Sciatic nerve (tissue), 2 donors: ENCODE measurements at places on chromosomes 6 and 20. TPM values are rescaled to one million over a fixed set of nuclear protein-coding genes. Genes with fewer than 3 reads are reported as not detected.

DNA sequence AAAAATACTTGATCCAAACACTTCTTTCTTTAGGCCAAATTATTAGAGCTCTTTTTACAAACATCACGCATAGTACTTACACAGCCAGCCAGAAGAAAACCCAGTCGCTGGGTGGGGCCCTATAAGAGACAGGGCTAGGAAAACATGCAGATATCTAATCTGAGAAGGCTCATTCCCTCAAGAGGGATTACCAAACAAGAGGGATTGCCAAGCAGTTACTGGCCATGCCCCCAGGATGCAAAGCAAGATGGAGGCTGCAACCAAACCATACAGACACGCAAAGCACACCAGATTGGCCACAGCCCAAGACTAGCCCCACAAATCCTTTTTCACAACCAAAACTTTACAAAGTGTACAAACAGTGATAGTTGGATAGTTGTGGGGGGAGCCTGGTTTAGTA lies 1235.4 kb upstream of the GJE1 start:
- no peak for DNase-seq

- no peak for DNase-seq
Measured at GRCh38 chr6:10979603-10980002, 64.5 kb downstream of the ELOVL2 start.

The GNAS-AS1 gene
- 1.5 TPM for total RNA-seq

DNA sequence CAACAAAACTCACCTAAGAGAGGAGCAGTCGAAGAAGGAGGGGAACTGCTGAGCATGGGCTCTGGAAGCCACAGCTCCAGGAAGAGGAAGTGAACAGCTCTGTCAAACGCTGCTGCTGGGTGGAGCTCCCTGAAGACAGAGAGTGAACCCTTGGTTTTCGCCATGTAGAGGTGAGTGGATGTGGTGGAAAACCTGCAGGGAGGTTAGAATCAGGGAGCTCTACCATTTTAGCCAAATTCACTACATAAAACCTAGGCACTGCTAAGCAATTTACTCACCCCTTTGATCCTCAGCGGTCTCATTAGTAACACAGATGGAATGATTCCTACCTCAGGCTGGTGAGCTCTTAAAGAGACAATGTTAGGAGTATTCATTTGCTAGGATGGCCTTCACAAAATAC lies 19.4 kb upstream of the TFAP2A start:
- no peak for DNase-seq

The WFDC5 gene
- total RNA-seq: not detected

DNA sequence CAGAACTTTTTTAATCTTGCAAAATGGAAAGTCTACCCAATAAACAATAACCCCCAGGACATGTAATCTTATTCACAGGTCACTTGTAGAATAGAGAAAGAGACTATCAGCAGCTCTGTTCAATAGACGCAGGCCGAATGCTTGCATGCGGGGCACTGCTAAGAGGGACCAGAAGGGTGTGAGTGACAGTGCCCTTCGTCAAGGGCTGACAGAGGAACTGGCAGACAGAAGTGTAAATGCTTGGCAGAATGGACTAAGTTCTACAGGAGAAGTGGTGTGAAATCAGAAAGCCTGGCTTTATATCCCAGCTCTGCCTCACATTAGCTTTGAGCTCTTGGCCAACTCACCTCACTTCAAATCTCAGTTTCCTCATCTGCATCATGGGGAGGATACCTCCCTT lies 21.0 kb downstream of the DDO start:
- no peak for DNase-seq

The HLA-DOA gene
- total RNA-seq: 9.7 TPM

The NHLRC1 gene
- total RNA-seq: 1.8 TPM

GRCh38 chr6:118656847-118657451 lies 5.6 kb upstream of the CEP85L start:
- DNase-seq: no peak

- no peak for DNase-seq
Measured at GRCh38 chr20:14410869-14411555, 73.6 kb upstream of the FLRT3 start.

The RIPPLY2 gene
- 0.80 TPM for total RNA-seq

The DYNLT2 gene
- 2.9 TPM for total RNA-seq

DNA sequence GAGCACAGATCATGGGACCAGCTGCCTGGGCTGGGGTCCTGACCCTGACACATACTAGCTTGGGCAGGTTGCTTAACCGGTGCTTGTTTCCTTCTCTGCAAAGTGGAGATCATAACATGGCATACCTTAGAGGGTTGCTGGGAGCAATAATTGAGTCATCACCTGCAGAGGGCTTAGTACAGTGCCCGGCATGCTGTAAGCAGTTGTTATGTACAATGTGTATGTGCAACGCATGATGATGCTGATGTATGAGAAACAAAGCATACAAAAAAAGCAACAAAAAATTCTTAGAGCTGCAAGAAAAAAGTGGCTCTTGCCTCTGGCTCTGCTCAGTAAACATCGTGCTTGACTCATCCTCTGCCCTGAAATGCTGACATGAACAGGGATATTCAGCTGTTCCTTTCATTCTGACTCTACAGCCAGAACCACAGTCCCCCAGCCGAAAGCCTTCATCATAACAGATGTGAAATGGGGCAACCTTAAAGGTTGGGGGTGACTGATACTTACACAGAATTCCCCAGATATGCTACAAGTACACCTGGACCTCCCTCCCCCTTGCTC lies 91.7 kb downstream of the CLIC5 start:
- no peak for DNase-seq

- DNase-seq: no peak
Measured at GRCh38 chr6:52491203-52492069, 71.3 kb downstream of the EFHC1 start.

DNA sequence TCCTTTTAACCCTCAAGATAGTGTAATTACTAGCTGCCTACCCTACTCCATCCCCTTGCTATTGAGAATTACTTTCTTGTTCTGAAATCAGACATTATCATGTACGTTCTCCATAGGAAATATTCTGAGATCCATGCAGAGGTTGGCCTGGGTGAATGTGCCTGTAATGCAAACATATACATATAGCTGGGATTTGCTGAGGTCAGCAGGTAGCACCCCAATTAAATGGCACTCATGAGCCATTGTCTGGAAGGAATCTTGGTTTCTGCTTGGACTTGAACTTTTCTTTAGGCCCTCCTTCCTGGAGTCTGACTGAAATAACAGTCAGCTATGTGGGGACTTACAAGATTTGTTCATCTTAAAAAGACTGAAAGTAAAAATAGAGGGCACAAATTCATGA lies 3.7 kb downstream of the HLA-DQB2 start:
- no peak for DNase-seq

GRCh38 chr6:159389695-159390094 lies 220.5 kb downstream of the FNDC1 start:
- no peak for DNase-seq

The HLA-DPB1 gene
- total RNA-seq: 138 TPM

DNA sequence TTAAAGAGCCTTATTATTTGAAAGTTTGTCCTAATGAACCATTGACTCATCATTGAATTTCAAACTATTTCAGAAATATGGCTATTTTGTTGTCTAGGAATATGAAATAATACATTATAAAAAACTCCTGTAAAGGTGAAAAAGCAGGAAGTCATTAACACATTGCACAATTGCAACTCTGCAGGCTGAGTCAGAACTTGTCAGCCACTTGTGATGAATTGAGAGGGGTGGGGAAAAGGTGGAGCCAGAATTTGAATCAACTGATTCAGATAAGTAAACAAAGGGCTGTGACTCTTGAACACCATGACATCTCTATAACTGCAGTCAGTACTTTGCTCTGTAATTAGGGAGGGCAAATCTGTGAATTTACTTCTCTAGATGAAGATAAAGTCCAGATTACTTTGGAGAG lies 6.0 kb downstream of the C6orf141 start:
- DNase-seq: no peak

GRCh38 chr6:132888701-132889100 lies 74.3 kb downstream of the RPS12 start:
- no peak for DNase-seq

DNA sequence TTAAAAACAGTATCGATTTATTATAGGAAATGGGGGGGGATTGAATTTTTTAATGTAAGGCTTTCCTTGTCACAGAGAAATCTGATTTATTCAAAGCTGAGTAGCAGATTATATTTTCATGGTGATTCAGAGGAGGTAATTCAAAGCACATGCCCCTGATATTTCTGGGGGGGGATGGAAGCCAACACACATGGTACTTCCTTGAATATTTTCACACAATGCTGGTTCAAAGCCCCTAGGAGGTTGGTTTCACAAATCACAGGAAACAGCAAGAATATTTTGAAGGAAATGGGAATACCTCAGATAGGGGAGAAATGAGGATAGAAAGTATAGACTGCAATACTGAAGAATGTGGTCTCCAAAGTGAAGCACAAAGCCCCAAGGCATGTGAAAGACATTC lies 98.8 kb downstream of the RTN4IP1 start:
- DNase-seq: no peak

The AKAP7 gene
- 31.8 TPM for total RNA-seq

The TTBK1 gene
- total RNA-seq: 0.04 TPM

The GSTA4 gene
- 24.1 TPM for total RNA-seq

GRCh38 chr6:36718560-36718959 lies 20.9 kb downstream of the RAB44 start:
- DNase-seq: no peak

GRCh38 chr6:35725081-35725708 lies 11.6 kb upstream of the ARMC12 start:
- no peak for DNase-seq

DNA sequence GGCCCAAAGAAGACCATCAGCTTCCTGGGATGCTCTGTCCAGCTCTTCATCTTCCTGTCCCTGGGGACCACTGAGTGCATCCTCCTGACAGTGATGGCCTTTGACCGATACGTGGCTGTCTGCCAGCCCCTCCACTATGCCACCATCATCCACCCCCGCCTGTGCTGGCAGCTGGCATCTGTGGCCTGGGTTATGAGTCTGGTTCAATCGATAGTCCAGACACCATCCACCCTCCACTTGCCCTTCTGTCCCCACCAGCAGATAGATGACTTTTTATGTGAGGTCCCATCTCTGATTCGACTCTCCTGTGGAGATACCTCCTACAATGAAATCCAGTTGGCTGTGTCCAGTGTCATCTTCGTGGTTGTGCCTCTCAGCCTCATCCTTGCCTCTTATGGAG lies 5.1 kb downstream of the OR2H1 start:
- DNase-seq: no peak

The BACH2 gene
- total RNA-seq: 25.3 TPM

The PTGIS gene
- total RNA-seq: 89.7 TPM

The SSTR4 gene
- total RNA-seq: not detected

The MYB gene
- 0.22 TPM for total RNA-seq

DNA sequence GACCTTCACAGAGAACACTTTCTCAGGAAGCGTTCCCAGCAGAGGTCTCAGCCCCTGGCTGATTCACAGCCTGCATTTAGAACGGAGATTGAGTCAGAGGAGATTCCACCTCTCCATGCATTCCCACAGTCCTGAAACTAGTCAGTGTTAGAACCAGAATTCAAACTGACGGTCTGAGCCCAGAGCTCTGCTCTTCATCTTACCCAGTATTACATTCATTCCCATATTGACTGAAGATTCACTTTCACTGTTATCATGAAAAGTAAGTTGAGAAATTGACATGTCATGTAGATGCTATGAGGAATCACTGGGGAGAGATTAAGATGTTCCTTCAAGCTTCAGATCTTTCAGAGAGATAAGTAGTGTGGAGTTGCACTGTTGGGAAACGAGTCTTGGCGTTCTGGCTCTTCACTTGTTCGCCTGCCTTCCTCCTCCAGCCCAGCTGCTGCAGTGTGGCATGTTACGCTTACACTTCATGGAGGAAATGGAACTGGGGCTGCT lies 28.3 kb downstream of the MAS1 start:
- no peak for DNase-seq

GRCh38 chr6:41406728-41407489 lies 71.5 kb downstream of the NCR2 start:
- DNase-seq: no peak

- no peak for DNase-seq
Measured at GRCh38 chr6:84460491-84460890, 233.0 kb upstream of the CEP162 start.

GRCh38 chr20:289693-290083 lies 862 bp downstream of the C20orf96 start:
- DNase-seq: no peak

- no peak for DNase-seq
Measured at GRCh38 chr6:167762259-167762962, 64.3 kb upstream of the AFDN start.

GRCh38 chr20:48148916-48149672 lies 363.8 kb upstream of the SULF2 start:
- DNase-seq: no peak
